Caudate nucleus (tissue), 63 donors: ENCODE measurements at places on chromosomes 16 and 17.
A peak's percentile ranks its signal among the peaks of the same experiment; 100 is the strongest.

DNA sequence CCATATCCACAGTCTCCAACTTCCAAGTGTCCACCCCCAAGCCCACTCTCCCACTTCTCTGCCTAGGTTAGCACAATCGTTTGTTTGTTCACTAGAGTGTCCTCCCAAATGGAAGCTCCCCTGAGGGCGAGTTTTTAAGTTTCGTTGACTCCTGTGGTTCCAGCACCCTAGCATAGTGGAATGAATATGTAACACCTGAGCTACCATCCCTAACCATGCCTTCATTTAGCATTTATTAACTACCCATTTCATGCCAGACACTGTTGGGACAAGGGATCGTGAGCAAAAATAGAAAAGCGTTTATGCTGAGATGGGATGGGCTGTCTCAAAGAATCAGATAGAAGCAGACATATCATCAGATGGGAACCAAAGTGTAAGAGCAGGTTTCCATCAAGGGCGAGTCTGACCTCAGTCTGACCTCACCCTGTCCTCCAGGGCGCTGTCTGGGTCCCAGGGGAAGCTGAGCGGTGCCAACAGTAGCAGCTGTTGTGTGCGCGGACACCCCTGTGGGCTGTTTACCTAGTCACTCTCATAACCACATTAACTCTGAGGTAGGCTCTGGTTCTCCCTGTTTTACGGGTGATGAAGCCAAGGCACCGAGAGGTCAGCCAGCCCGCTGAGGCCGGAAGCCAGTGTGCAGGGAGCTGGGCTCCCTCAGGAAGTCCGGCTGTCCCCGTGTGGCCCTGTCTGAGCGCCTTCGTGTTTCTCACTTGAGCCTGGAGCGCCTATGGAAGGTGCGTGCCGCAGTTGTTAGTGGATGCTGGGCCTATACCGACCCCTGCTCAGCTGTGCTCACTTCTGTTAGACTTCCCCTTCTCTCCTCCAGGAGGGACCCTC lies 6.2 kb downstream of the CNP start:
- no peak for DNase-seq

- no peak for DNase-seq
Measured at GRCh38 chr17:3479988-3480387, 4.2 kb downstream of the ASPA start.

DNA sequence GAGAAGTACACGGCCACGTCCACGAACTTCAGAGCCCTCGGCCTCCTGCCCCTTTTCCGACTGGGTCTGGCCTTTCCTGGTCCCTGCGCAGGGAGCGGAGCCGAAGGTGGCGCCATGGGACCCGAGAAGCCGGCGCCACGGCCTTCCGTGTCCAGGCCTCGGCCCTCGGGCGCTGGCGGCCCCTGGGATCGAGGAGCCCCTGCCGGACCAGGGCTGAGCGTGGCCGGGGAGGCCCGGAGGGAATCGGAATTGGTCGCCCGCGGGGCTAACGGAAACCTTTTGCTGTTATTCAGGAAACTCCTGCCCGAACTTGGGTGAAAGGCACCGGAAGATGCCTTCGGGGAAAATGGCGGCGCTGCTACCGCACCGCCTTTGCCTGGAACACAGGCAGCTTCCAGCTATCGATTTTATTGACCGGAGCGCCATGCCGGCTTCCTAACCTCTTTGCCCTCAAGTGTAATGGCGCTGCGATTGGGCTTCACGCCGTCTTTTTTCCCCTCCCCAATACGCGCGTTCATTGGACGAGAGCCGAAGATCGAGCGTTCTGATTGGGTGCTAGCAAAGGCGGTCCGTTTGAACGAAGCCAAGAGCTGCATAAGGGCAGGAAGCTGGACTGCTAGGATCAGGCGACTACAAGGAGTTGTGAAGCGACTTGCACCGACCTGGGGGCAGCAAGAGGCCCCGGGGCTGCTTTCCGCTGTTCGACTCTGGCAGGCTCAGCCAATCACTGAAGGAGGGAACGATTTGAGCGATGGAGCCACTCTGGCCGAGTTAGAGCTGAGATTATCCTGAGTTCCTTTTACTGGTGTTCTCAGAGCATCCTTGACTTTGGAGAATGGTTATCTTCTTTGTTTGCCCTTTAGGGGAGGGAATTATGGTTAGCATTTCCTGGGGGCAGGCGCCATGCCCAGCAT lies at the start of gene ZNF689:
Gene ZNF689 (minus strand): TSS at position 464 of the 914 bp plus-strand sequence. CDS start 348 bp downstream, at position 116.
- peak; percentile 98 for DNase-seq

GRCh38 chr17:6995500-6996255 lies at the start of gene ALOX12:
ALOX12 (plus strand) TSS chr17:6996049; CDS start chr17:6996118, 69 bp downstream.
- DNase-seq, result no peak

DNA sequence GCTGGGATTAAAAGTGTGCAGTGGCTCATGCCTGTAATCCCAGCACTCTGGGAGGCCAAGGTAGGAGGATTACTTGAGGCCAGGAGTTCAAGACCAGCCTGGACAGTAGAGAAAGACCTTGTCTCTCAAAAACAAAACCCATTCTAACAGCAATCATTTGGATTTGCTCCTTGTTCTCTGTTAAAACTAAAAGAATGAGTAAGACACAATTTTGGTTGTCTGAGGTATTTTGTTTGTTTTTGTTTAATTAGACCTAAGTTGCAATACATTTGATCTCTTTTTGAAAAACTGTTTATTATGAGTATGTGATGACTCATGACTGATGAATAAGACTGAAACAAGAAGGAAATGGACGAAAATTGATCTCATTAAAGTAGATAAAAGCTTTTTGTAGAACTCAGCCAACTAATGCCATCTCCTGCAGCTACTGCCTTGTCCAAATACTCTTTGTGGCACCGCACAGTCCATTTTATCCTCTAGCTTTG lies 29.0 kb downstream of the GLG1 start:
- DNase-seq, result no peak

DNA sequence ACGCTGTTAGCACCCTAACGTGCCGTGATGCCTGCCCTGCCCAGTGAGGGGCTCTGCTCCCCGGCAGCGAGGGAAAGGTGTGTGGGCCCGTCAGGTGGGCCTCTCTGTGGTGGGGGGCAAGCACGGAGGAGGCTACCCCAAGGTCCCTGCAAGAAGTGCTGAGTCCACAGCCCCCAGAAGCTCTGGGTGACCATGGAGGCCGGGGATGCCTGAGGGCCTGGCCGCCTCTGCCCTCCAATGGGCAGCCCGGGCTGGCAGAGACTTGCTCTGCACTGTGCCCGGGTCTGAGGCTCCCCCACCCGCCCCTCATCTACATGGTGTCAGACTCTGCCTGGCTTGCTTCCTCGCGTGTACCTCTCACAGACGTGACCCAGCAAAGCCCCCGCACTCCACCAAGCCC lies 12.2 kb downstream of the SLC38A10 start:
- no peak for DNase-seq

DNA sequence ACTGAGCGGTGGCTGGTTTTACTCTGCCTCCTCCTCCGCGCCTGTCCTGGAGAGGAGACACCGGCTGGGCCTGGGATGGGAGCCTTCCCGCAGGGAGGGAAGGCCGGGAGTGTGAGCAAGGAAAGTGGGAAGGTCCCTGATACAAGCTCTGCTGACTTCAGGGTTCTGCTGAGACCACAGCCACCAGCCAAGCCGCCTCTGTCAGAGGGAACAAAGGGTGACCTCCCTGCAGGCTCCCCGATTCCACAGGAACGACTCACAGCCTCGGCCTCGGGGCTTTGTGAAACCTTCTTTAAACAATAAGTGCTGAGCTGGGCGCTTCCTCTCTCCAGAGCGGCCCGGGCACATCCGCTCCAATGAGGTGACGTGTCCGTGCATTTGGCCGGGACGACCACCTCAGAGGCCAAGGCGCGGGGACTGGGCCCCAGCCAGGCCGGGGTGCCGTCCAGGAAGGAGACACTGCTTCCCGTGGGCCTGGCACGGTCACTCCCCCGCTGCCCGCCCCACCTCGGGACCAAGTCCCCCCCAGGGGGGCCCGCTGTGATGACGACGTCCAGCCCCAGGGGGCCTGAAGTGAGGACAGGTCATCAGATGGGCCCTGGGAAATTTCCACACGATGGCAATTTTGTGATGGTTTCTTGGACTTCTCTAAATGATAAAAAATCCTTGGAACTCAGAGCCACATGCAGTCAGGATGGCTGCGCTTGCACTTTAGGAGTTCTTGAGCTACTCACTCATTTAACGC lies 11.8 kb upstream of the CIBAR2 start:
- DNase-seq, result no peak

DNA sequence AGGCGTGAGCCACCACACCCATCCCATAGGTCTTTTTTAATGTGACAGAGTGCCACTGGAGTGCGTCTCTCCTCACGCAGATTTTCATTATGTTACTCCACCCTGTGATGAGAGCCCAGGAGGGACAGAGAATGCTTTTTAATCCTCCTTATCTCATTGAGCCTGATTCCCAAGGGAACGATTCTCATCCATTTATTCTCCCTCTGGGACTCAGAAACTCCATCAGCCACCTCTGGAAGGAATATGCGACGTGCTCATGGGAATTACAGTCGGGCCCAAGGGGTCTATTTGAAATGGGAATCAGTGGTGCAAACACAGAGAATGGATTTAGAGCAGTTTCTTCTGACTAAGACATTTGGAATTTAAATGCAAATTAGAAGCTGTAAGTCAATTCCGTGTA lies 155.9 kb upstream of the HSBP1 start:
- no peak for DNase-seq

DNA sequence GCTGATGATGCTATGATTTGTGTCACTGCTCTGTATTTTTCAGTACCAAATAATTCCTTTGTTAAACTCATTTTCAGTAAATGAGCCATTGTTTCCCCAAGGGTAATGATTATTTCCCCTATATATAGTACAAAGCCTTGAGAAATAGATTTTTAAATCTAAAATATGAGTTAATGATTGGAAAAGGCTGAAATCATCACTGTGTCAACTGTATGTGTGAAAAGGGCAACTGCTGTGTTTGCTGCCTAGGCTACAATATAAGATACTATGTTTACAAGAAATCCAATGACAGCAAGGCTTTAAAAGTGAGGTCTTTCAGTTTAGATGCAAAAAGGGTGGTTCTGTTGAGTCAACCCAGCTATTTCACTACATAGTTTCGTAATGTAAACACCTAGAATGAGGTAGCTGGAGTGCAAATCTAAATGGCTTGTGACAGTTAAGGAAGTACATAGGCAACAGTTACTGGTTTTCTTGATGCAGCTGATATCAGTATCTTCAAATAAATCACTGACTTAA lies 15.3 kb downstream of the NLK start:
- no peak for DNase-seq
